ENCODE measurements at places on chromosomes 12 and 14.

GRCh38 chr14:65832431-65833266, 420.1 kb downstream of the FUT8 start:
- H3K36me3 ChIP-seq: peaks cover 20% of the 10 kb centered on the region
- no peak overlapping the region for H3K27ac ChIP-seq
- no peak overlapping the region for H3K4me3 ChIP-seq
- H3K4me1 ChIP-seq: peaks cover 56% of the 10 kb centered on the region

DNA sequence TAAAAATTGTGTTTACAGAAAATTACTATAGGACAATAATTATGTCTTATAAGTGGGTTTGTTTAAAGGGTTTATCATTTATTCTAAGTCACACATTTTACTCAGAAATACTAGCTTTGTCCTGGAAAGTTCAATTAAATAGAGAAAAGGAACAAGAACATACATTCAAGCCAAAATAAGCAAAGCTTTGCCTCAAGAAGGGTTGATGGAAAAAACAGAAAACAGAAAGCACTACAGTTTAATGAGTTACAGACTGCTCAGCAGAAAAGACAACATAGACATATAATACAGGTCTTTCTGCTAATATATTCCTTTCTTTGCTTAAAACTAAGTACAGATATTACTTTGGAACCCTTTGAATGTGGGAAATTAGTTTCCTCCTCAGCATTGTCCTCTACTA, 703.0 kb upstream of the LRFN5 start:
- H3K4me1 ChIP-seq: no peaks in the 10 kb centered on the region
- H3K4me3 ChIP-seq: no peak overlapping the region
- no peaks in the 10 kb centered on the region for H3K27me3 ChIP-seq
- no peak for DNase-seq
- H3K27ac ChIP-seq: no peak overlapping the region

DNA sequence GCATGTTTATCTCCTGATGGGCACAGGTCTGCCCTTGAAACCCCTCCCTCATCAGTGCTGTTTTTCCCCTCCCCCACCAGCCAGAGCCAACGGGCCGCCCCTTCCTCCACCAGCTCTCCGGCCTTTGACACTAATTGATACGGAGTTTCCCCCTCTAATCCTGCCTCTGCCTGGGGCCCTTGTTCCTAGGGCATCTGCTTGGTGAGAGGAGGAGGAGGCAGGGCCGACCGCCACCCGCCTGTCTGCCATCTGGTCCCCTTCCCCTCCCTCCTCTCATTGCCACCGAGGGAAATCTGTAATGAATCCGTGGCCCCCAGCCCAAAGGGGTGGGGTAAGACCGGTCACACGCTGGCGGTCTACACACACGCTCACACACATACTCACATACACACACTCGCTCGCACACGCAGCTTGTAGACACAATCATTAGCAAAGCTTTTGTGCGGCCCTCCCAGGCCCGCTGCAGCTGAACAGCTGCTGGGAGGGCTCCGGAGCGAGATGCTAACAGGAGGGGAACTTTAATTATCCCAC, 27.4 kb downstream of the SRRM4 start:
- H3K27ac ChIP-seq: no peak overlapping the region
- H3K36me3 ChIP-seq: no peaks in the 10 kb centered on the region
- H3K27me3 ChIP-seq: peaks cover 12% of the 10 kb centered on the region
- H3K4me1 ChIP-seq: no peaks in the 10 kb centered on the region
- DNase-seq: no peak

DNA sequence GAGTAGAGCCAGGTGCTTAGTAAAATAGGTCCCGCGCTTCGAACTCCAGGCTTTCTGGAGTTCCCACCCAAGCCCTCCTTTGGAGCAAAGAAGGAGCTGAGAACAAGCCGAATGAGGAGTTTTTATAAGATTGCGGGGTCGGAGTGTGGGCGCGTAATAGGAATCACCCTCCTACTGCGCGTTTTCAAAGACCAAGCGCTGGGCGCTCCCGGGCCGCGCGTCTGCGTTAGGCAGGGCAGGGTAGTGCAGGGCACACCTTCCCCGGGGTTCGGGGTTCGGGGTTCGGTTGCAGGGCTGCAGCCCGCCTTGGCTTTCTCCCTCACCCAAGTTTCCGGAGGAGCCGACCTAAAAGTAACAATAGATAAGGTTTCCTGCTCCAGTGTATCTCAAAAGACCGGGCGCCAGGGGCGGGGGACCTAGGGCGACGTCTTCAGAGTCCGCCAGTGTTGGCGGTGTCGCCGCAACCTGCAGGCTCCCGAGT, 3.6 kb downstream of the SSTR1 start:
- no peak for DNase-seq
- no peak overlapping the region for H3K4me3 ChIP-seq
- H3K27ac ChIP-seq: no peak overlapping the region
- H3K27me3 ChIP-seq: peaks cover 72% of the 10 kb centered on the region

DNA sequence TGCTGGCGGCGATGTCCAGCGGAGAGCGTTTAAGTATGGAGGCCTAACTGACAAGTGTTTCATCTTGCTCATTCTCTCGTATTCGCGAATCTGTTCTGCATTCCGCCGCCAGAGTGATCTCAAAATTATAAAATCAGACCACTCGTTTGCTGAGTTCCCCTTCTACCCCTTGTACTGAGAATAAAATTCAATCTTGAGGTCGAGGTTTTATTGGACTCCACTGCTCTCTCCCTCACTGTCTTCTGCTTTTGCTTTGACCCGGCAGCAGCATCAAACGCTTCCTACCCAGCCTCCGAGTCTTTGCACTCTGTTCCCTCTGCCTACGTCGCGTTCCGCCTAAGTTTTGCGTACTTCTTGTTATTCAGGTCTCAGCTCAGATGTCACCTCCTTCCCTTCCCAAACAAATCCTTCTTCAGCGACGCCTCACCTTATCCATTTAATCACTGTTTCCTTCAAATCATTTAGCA, 462 bp downstream of the KNTC1 start:
- H3K4me3 ChIP-seq: no peak overlapping the region
- peak; percentile 59 for DNase-seq
- H3K27ac ChIP-seq: no peak overlapping the region

DNA sequence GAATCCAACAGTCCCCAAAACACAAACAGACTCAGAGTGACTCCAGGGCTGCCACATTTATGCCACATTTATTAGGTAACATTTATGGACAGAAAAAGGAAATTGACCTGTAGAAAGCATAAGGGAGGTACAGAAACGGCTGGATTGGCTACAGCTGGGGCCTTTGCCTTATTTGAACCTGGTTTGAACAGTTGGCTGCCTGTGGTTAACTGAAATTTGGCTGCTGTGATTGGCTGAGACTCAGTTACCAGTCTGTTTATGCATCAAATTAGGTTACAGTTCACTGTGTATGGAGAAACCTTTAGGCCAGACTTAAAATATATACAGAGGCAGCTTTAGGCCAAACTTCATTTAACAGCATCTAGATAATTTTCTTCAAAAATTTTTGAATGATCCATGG, 27.8 kb upstream of the PCNX1 start:
- H3K27ac ChIP-seq: no peak overlapping the region
- H3K4me1 ChIP-seq: peaks cover 28% of the 10 kb centered on the region
- no peak overlapping the region for H3K4me3 ChIP-seq
- DNase-seq: no peak

DNA sequence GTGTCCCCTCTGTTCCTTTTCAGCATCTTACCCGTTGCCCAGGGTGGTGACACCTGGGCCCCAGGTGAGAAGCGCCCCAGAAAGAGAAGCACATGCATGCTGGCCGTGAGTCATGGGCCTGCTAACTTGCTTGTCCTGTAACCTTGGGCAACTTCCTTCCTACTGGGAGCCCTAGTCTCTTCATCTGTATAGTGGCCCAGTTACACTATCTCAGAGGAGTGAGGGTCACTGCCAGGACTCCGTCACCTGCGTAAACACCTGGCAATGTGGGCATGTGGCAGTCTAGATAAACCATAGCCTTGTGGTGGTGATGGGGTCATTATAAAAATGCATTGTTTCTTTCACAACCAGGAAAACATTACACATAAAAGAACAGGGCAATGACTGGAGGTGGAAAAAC, 125.2 kb downstream of the SLC25A47 start:
- no peak overlapping the region for H3K4me3 ChIP-seq
- H3K27ac ChIP-seq: no peak overlapping the region
- no peak for DNase-seq
- H3K36me3 ChIP-seq: no peaks in the 10 kb centered on the region

- peaks cover 7% of the 10 kb centered on the region for H3K4me1 ChIP-seq
- DNase-seq: no peak
- H3K4me3 ChIP-seq: no peak overlapping the region
- no peak overlapping the region for H3K27ac ChIP-seq
- no peaks in the 10 kb centered on the region for H3K27me3 ChIP-seq
These were observed 19.2 kb downstream of the ITPR2 start for GRCh38 chr12:26813812-26814211.

- no peak for DNase-seq
- H3K27ac ChIP-seq: no peak overlapping the region
- H3K4me3 ChIP-seq: no peak overlapping the region
These were observed 272.8 kb upstream of the DAAM1 start for GRCh38 chr14:58915646-58916045.

GRCh38 chr14:101875727-101876554, 88.4 kb upstream of the DYNC1H1 start:
- H3K4me1 ChIP-seq: peaks cover 63% of the 10 kb centered on the region
- H3K36me3 ChIP-seq: peaks cover 50% of the 10 kb centered on the region
- H3K27ac ChIP-seq: peak overlapping the region; percentile 87
- H3K4me3 ChIP-seq: peak overlapping the region; percentile 47
- no peaks in the 10 kb centered on the region for H3K27me3 ChIP-seq

GRCh38 chr12:124100572-124101178, 127.7 kb downstream of the ZNF664 start:
- H3K4me1 ChIP-seq: no peaks in the 10 kb centered on the region
- H3K4me3 ChIP-seq: no peak overlapping the region
- no peak for DNase-seq
- H3K36me3 ChIP-seq: no peaks in the 10 kb centered on the region

- no peak overlapping the region for H3K4me3 ChIP-seq
- DNase-seq: peak; percentile 50
- peaks cover 15% of the 10 kb centered on the region for H3K4me1 ChIP-seq
- no peaks in the 10 kb centered on the region for H3K36me3 ChIP-seq
These were observed 18.3 kb downstream of the NOC4L start for GRCh38 chr12:132162508-132163031.

- no peak overlapping the region for H3K27ac ChIP-seq
- DNase-seq: peak; percentile 30
- peaks cover 6% of the 10 kb centered on the region for H3K4me1 ChIP-seq
- peaks cover 26% of the 10 kb centered on the region for H3K27me3 ChIP-seq
- H3K4me3 ChIP-seq: no peak overlapping the region
These were observed 1024.9 kb downstream of the TMEM121 start for GRCh38 chr14:106551265-106551664.

- no peak for DNase-seq
- H3K27me3 ChIP-seq: no peaks in the 10 kb centered on the region
- no peak overlapping the region for H3K4me3 ChIP-seq
- peaks cover 20% of the 10 kb centered on the region for H3K4me1 ChIP-seq
These were observed 78.9 kb upstream of the RESF1 start for GRCh38 chr12:31880340-31880739.

GRCh38 chr12:66048835-66049537, 81.6 kb downstream of the LLPH start:
- H3K4me3 ChIP-seq: no peak overlapping the region
- H3K27ac ChIP-seq: no peak overlapping the region
- peaks cover 3% of the 10 kb centered on the region for H3K27me3 ChIP-seq
- no peak for DNase-seq
- H3K36me3 ChIP-seq: no peaks in the 10 kb centered on the region
- H3K4me1 ChIP-seq: no peaks in the 10 kb centered on the region

DNA sequence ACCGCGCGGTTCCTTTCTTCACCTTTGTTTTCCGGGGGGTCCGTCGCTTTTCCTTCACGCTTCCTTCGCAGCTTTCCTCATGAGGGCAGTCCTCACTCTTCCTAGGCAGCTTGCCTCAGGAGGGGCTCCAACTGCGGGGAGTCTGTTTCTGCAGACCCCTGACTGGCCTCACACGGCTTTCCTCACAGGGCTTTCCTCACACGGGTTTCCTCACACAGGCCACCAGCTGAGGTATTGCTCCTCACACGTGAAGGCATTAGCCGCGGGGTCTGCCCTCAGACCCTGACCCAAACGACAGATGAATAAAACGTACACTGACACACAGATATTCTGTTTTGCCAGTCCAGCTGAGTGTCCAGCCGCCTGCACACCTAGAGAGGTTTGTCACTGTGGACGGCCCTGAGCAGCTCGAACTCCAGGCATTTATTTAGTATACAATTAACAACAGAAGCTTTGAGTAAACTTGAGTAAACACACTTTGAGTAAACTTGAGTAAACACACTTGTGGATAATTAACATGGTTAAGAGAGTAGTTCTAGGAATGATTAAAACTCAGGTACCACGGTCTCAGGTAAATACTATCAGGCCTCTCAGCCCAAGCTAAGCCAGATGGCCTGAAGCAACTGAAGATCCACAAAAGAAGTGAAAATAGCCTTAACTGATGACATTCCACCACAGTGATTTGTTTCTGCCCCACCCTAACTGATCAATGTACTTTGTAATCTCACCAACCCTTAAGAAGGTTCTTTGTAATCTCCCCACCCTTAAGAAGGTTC, 16.1 kb upstream of the LYZ start:
- H3K36me3 ChIP-seq: peaks cover 4% of the 10 kb centered on the region
- peak overlapping the region; percentile 82 for H3K4me3 ChIP-seq
- H3K27ac ChIP-seq: peak overlapping the region; percentile 98
- no peaks in the 10 kb centered on the region for H3K27me3 ChIP-seq

- H3K4me1 ChIP-seq: no peaks in the 10 kb centered on the region
- no peak overlapping the region for H3K4me3 ChIP-seq
- no peak overlapping the region for H3K27ac ChIP-seq
- no peak for DNase-seq
These were observed 105.1 kb upstream of the NAV3 start for GRCh38 chr12:77725611-77726010.

GRCh38 chr12:9022592-9022991, 33.2 kb downstream of the KLRG1 start:
- peaks cover 20% of the 10 kb centered on the region for H3K36me3 ChIP-seq
- H3K27ac ChIP-seq: no peak overlapping the region
- H3K27me3 ChIP-seq: no peaks in the 10 kb centered on the region
- no peak for DNase-seq

- H3K27ac ChIP-seq: no peak overlapping the region
- no peak overlapping the region for H3K4me3 ChIP-seq
- DNase-seq: no peak
These were observed 9.7 kb downstream of the CKB start for GRCh38 chr14:103512701-103513611.

- no peaks in the 10 kb centered on the region for H3K36me3 ChIP-seq
- peak; percentile 34 for DNase-seq
- H3K4me1 ChIP-seq: peaks cover 37% of the 10 kb centered on the region
These were observed 12.4 kb downstream of the FBRSL1 start for GRCh38 chr12:132502149-132502881.

GRCh38 chr12:95522692-95523091, 28.6 kb downstream of the USP44 start:
- DNase-seq: no peak
- peaks cover 1% of the 10 kb centered on the region for H3K36me3 ChIP-seq

DNA sequence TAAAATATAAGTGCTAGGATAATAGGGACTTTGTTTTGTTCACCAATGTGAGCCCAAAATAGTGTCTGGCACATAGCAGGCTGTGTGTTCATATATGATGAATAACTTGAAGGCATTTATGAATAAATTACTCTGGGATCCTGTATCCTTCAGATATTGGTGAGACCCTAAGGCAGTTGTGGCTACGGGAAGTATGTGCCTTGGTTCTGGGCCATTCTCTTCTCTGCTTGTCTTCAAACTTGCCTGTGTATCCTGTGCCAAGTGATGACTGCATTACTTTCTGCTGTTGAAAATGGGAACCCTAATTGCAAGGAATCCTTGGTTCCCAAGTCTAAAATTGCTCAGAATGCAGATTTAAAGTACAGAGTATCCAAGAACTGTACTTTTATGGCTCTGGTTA, 67.6 kb upstream of the KTN1 start:
- H3K4me3 ChIP-seq: no peak overlapping the region
- H3K27ac ChIP-seq: no peak overlapping the region
- no peaks in the 10 kb centered on the region for H3K27me3 ChIP-seq
- no peaks in the 10 kb centered on the region for H3K4me1 ChIP-seq

Data from activated naive CD4-positive, alpha-beta T cell treated with anti-CD3 and anti-CD28 coated beads, Interleukin-2, amount 10 ng/mL, durations not matched to agents 7 days and 5 days (primary cell).